AG04449 (cell line): ENCODE measurements at places on chromosomes 1 and 21.

- no peak for DNase-seq
Measured at GRCh38 chr1:60425528-60425927, 352.0 kb upstream of the C1orf87 start.

DNA sequence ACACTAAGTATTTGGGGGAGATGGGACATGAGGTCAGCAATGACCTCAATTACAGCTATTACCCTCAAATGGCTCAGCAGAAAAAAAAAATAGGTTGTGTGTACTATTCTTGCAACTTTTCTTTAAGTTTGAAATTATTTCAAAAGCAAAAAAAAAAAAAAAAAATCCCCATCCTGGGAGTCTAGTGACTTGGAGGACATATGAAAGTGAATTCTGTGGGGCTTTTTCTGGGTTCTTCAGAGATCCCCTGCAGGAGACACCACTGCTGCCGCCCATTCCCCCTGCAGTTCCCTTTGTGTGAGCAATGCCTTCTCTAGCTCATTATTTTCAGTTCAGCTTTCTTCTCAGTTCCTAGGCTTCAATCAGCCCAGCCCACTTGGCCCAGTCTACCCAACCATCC, 16.7 kb downstream of the HSD11B1 start:
- DNase-seq = no peak

DNA sequence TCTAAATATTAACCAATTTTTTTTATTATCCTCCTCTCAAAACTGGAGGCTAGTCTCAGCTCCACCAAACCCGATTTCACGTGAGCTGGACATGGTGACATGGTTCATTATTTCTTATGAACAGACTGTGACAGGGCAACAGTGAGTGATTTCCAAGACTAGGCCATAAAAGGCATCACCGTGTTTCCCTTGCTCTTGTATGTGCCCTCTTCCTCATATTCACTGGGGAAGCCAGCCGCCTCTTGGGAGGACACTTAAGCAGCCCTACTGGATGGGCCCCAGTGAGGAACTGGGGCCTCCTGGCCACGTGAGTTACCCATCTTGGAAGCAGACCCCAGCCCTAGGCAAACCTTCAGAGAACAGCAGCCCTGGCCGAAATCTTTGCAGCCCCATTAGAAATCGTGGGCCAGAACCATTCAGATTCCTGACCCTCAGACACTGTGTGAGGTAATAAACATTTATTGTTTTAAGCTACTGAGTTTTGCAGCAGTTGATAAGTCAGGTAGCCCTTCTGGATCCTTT, 105.0 kb downstream of the GALNT2 start:
- DNase-seq = no peak

DNA sequence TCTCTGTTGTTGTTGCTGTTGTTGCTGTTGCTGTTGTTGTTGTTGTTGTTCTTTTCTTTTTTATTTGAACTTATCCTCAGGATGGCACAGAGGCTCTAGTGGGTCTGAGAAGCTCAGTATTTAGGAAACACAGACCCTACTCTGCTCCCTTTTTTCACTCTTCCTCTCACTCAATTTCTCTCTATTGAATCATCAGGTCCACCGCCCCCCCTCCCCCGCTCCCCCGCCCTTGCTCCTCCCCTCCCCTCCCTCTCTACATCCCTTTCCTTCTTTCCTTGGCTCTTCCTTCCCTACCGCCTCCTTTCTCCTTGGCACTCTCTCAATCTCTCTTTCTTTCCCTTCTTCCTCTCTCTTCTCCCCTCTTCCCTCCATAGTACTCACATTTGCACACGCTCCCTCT, 218.5 kb upstream of the ZC3H12A start:
- no peak for DNase-seq

- DNase-seq = peak; percentile 72
Measured at GRCh38 chr1:115134850-115135480, 45.7 kb upstream of the TSPAN2 start.

- DNase-seq = no peak
Measured at GRCh38 chr1:59229138-59229537, 67.8 kb upstream of the FGGY start.

DNA sequence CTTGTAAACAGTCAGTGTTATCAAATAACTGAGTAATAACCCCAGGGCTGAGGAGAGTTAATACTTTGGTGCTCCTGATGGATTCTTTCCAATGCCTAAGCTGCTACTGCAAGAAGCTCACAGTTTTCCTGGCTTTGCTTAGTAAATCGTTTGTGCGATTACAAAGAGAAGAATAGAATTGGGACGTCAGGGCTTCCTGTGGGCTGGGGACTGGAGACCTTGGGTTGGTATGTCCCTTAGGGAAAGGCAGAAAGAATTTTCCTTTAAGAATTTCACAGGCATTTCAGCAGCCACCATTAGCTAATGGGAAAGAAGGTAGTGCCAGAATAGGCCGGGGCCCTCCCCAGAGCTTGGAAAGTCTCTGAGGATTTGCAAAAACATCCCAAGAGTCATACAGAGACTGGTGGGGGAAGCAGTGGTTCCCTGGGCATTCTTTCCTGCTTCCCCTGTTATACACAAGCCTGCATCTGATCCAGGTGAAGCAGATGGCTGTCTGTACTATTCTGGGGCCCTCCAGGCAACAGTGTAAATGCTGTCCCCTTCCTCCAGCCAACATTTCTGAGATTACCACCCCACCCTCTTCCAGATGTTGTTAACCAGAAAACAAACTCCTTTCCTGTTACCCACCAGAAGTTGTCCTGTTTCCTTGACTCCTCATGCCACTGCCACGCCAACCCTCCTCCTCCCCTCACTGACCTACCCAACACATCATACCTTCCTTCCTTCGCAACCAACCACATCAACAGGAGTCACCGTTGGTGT, 40.2 kb downstream of the PLXNA2 start:
- DNase-seq = no peak

- peak; percentile 12 for DNase-seq
Measured at GRCh38 chr1:78536427-78536826, 45.7 kb downstream of the PTGFR start.

GRCh38 chr1:82464362-82465001, 663.7 kb downstream of the ADGRL2 start:
- DNase-seq = no peak

GRCh38 chr1:13759072-13759471, 59.1 kb downstream of the PRDM2 start:
- DNase-seq = no peak

DNA sequence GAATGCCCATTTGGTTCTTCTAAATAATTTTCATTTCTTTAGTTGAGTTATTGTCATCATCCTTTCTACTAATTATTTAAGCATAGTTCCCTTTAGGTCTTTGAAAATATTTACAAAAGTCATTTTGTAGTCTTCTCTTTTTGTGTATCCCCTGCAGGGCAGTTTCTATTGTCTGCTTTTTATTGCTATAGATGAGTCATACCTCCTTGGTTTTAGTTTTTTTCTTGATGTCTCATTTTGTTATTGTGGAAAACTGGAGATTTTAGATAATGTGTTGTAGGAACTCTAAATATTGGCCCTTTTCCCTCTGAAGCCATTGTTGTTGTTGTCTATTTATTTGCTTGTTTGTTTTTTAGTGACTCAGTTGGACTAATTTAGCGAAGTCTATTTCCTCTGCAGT, 387.9 kb downstream of the NUF2 start:
- no peak for DNase-seq

DNA sequence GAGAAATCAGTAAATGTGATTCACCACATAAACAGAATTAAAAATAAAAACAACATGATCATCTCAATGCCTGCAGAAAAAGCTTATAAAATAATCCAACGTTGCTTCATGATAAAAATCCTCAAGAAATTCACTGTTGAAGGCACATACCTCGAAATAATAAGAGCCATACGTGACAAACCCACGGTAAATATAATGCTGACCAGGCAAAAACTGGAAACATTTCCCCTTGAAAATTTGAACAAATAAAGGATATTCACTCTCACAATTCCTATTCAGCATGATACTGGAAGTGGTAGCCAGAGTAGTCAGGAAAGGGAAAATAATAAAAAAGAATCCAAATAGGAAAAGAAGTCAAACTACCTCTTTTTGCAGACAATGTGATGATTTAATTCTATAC, 148.8 kb downstream of the BRINP3 start:
- DNase-seq = no peak

DNA sequence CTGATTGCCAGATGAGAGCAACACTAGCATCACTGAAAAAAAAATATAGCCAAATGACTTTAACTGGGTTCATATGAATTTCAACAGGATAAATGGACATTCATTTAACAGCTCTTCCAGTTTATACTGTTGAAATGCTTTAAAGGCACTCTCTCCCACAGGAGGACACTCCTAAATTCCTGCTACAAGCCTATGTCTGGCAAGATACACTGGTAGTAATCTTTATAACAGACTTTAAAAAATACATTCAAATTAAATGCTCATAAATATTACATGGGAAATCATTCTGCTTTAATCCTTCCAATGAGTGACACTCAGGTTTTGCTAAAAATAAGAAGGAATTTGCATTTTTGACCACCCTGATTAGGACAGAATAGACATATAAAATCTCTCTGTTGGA, 526.7 kb upstream of the ADAMTS5 start:
- no peak for DNase-seq

DNA sequence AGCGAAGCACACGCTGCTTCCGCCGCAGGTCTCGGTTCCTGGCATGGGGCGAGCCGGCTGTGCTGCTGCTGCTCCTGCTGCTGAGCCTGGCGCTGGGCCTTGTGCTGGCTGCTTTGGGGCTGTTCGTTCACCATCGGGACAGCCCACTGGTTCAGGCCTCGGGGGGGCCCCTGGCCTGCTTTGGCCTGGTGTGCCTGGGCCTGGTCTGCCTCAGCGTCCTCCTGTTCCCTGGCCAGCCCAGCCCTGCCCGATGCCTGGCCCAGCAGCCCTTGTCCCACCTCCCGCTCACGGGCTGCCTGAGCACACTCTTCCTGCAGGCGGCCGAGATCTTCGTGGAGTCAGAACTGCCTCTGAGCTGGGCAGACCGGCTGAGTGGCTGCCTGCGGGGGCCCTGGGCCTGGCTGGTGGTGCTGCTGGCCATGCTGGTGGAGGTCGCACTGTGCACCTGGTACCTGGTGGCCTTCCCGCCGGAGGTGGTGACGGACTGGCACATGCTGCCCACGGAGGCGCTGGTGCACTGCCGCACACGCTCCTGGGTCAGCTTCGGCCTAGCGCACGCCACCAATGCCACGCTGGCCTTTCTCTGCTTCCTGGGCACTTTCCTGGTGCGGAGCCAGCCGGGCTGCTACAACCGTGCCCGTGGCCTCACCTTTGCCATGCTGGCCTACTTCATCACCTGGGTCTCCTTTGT, 2.6 kb downstream of the TAS1R3 start:
- DNase-seq = no peak

DNA sequence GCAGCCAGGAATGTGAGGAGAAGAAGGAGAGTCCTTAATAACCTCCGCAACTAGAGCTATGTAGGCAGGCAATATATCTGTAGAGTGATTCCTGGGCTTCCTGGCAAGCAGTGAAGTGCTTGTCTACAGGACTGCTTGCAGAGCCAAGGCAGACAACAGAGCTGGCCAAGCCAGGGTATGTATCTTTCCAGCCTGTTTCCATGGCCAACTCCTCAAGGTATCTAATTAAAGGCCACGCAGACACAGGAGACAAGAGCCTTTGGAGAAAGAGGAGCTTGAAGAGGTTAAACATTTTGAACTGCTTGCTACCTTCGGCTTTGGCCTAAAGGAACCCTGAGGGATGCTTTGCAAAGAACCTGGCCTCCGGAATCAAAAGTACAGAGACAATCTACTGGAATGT, 137.4 kb downstream of the PIGK start:
- DNase-seq = no peak

DNA sequence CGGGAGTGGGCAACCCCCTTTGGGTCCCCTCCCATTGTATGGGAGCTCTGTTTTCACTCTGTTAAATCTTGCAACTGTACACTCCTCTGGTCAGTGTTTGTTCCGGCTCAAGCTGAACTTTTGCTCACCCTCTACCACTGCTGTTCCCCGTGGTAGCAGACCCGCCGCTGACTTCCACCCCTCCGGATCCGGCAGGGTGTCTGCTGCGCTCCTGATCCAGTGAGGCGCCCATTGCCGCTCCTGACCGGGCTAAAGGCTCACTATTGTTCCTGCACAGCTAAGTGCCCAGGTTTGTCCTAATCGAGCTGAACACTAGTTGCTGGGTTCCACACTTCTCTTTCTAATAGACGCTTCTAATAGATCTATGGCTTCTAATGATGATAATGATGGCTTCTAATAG, 488.6 kb downstream of the MRPL39 start:
- no peak for DNase-seq

- no peak for DNase-seq
Measured at GRCh38 chr1:44830900-44831304, 12.2 kb downstream of the PTCH2 start.

DNA sequence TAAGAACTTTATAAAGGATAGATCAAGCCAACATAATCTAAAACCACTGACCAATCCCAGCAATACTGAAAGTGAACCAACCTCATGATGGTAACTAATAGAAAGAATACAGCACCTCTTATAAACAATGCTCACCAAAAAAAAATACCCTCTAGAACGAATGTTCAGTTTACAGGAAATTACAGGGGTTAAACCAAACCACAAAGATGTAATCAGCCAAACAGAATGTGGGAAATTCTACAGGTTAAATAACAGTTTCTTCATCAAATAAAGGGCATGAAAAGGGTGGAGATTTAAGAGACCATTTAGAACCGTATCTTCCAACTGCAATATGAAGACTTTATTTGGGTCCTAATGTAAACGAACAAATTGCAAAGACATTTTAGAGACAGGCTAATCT, 30.4 kb downstream of the ARID4B start:
- no peak for DNase-seq

GRCh38 chr1:158516966-158517365, 37.2 kb downstream of the OR6Y1 start:
- DNase-seq = no peak
